ENCODE measurements at places on chromosomes 4 and X. TPM values are rescaled to one million over a fixed set of nuclear protein-coding genes. Genes with fewer than 3 reads are reported as not detected.
A peak's percentile ranks its signal among the peaks of the same experiment; 100 is the strongest.

DNA sequence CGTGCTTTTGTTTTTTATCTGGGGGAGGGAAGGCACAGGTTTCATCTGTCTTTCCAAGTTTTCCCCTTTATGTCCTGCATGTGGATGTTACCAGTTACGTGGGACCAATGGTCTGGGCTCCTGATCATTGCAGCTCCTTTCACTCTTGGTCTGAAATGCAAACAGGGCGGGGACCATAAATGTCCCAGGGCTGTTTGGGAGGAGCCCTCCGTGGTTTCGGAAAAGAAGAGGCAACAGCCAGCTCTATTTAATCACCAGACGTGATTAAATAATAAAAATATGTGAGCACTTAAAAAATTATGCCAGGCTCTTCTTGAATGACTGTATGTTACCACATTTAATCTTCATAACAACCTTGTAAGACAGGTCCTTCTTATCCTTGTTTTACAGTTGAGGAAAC, 30.8 kb upstream of the C1GALT1C1 start:
- no peaks in the 10 kb centered on the region for H3K36me3 ChIP-seq
- H3K27me3 ChIP-seq, result no peaks in the 10 kb centered on the region
- DNase-seq, result no peak
- H3K4me1 ChIP-seq, result no peaks in the 10 kb centered on the region

- H3K27me3 ChIP-seq, result no peaks in the 10 kb centered on the region
- no peak for DNase-seq
- no peaks in the 10 kb centered on the region for H3K36me3 ChIP-seq
- H3K27ac ChIP-seq, result no peak overlapping the region
Observed at GRCh38 chr4:92992758-92993157, 689.0 kb downstream of the GRID2 start.

The FAM193A gene
- 51.2 TPM for total RNA-seq

- no peak for DNase-seq
- H3K4me1 ChIP-seq, result no peaks in the 10 kb centered on the region
- no peak overlapping the region for H3K27ac ChIP-seq
- H3K4me3 ChIP-seq, result no peak overlapping the region
- H3K36me3 ChIP-seq, result no peaks in the 10 kb centered on the region
Observed at GRCh38 chr4:116599859-116600258, 485.5 kb downstream of the TRAM1L1 start.

The C1GALT1C1 gene
- 5.4 TPM for total RNA-seq

The DUX4 gene
- total RNA-seq, result not detected

- no peak overlapping the region for H3K27ac ChIP-seq
- H3K4me1 ChIP-seq, result no peaks in the 10 kb centered on the region
- no peaks in the 10 kb centered on the region for H3K27me3 ChIP-seq
- no peak overlapping the region for H3K4me3 ChIP-seq
- DNase-seq, result no peak
- H3K36me3 ChIP-seq, result no peaks in the 10 kb centered on the region
Observed at GRCh38 chr4:163612762-163613161, 118.3 kb downstream of the TMA16 start.

DNA sequence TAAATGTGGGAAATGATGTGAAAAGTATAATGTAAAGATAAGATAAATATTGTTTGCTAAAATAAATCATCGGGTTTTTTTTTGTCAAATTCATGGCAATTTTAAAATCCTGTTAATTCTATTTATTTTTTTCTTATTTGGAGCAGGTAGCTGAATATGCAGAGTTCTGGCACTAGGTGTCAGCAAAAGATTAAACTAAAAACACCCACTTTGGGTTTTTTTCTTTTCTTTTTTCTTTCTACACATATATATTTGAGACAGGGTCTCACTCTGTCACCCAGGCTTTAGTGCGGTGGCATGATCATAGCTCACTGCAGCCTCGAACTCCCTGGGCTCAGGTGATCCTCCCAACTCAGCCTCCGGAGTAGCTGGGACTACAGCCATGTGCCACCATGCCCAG, 6.9 kb upstream of the RAP2C start:
- H3K27ac ChIP-seq, result no peak overlapping the region
- no peaks in the 10 kb centered on the region for H3K36me3 ChIP-seq
- DNase-seq, result no peak
- no peak overlapping the region for H3K4me3 ChIP-seq

DNA sequence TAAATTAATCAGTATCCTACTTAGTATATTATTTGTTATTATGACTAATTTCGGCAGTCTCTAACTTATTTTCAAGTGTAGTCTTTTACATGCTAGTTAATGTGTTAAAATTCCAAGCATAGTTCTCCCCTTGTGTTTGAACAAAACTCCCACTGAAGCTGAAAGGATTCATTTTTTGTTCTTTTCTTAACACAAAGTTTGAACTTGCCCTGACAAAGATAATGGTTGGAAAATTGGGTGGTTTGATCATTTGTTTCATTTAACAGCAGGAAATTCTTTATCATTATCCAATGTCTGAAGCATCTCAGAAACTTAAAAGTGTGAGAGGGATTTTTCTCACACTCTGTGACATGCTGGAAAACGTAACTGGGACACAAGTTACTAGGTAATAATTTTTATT, 36.0 kb downstream of the INTU start:
- no peak overlapping the region for H3K27ac ChIP-seq
- H3K36me3 ChIP-seq, result peaks cover 3% of the 10 kb centered on the region
- H3K27me3 ChIP-seq, result no peaks in the 10 kb centered on the region
- no peak overlapping the region for H3K4me3 ChIP-seq
- DNase-seq, result no peak

DNA sequence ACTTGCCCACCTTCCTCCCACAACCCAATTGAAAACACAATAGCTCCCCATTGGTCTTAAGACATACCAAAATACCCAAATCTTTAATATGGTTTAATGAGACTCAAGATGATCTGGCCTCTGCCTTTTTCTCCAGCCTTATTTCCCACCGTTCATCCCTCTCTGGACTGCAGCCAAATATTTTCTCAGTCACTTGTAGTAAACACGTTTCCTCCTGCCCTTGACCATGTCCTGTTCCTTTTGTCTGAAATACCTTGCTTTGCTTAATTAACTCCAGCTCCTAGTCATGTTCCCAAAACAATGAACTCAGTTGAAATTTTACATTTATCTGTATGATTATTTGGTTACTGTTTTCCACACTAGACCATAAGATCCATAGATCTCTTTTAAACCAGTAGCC, 8.4 kb upstream of the NUP54 start:
- no peak for DNase-seq
- H3K4me1 ChIP-seq, result no peaks in the 10 kb centered on the region
- H3K36me3 ChIP-seq, result no peaks in the 10 kb centered on the region
- H3K27ac ChIP-seq, result no peak overlapping the region
- no peak overlapping the region for H3K4me3 ChIP-seq

- no peaks in the 10 kb centered on the region for H3K27me3 ChIP-seq
- no peaks in the 10 kb centered on the region for H3K36me3 ChIP-seq
- DNase-seq, result no peak
- H3K27ac ChIP-seq, result no peak overlapping the region
- H3K4me3 ChIP-seq, result no peak overlapping the region
Observed at GRCh38 chrX:129193357-129193756, 329.9 kb downstream of the SMARCA1 start.

The SSX1 gene
- total RNA-seq, result not detected

GRCh38 chr4:14582677-14583076, 419.6 kb upstream of the CPEB2 start:
- no peak overlapping the region for H3K27ac ChIP-seq
- no peaks in the 10 kb centered on the region for H3K27me3 ChIP-seq
- H3K4me1 ChIP-seq, result no peaks in the 10 kb centered on the region
- DNase-seq, result no peak

GRCh38 chr4:98928131-98928504, 815 bp downstream of the EIF4E start:
- no peaks in the 10 kb centered on the region for H3K36me3 ChIP-seq
- peak; percentile 60 for DNase-seq
- H3K27me3 ChIP-seq, result no peaks in the 10 kb centered on the region
- H3K27ac ChIP-seq, result peak overlapping the region; percentile 96
- peak overlapping the region; percentile 99 for H3K4me3 ChIP-seq

- H3K27ac ChIP-seq, result no peak overlapping the region
- H3K4me3 ChIP-seq, result no peak overlapping the region
- H3K27me3 ChIP-seq, result no peaks in the 10 kb centered on the region
- H3K4me1 ChIP-seq, result no peaks in the 10 kb centered on the region
- DNase-seq, result no peak
Observed at GRCh38 chr4:83316459-83317165, 18.0 kb downstream of the HPSE start.

GRCh38 chrX:37712458-37712857, 26.9 kb downstream of the XK start:
- no peak for DNase-seq
- H3K4me1 ChIP-seq, result no peaks in the 10 kb centered on the region
- H3K36me3 ChIP-seq, result no peaks in the 10 kb centered on the region
- no peaks in the 10 kb centered on the region for H3K27me3 ChIP-seq
- H3K27ac ChIP-seq, result no peak overlapping the region

DNA sequence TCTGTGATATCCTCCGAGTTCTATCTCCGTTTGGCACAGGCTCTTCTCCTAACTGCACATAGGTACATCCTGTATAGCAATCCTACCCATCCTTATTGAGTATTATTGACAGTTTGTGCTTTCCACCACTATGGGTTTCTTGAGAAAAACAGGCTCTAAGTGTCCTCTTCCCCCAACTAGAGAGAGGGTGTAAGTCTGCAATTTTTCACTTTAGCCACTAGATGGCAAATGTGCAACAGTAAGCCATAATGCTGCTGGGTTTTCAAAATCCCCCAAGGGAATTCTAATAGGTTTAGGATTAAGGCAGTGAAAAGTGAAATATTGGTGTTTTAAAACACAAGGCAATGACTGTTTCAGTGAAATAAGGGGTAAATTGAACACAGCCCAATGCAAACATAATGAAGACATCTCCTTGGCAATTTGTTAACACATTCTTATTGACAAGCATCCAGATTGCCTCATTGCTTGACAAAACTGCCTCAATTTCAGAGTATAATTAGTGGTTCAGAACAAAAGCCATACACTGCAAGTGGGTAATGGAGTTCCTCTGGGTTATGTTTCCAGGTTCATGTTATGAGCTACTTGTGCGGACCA, 239.0 kb upstream of the HTR2C start:
- H3K36me3 ChIP-seq, result no peaks in the 10 kb centered on the region
- DNase-seq, result no peak
- H3K4me1 ChIP-seq, result no peaks in the 10 kb centered on the region
- H3K4me3 ChIP-seq, result no peak overlapping the region

GRCh38 chr4:2009651-2010233, 968 bp upstream of the NELFA start:
- H3K4me3 ChIP-seq, result peak overlapping the region; percentile 99
- DNase-seq, result no peak
- no peaks in the 10 kb centered on the region for H3K4me1 ChIP-seq
- no peaks in the 10 kb centered on the region for H3K36me3 ChIP-seq
- H3K27ac ChIP-seq, result peak overlapping the region; percentile 95
- H3K27me3 ChIP-seq, result no peaks in the 10 kb centered on the region

DNA sequence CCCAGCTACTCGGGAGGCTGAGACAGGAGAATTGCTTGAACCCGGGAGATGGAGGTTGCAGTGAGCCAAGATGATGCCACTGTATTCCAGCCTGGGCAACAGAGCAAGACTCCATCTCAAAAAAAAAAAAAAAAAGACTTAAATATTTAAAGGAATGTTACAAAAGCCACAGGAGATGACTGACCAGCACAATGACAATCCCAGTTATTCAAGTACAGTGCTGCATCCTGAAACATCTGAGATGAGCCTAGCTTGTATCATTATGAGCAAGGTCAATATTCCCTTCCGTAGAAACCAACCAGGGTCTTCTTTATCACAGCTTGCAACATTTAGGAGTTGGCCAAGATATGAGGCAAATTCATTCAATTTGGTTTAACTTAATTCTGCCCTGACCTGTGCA, 38.6 kb downstream of the LNX1 start:
- no peak overlapping the region for H3K4me3 ChIP-seq
- no peaks in the 10 kb centered on the region for H3K36me3 ChIP-seq
- H3K27ac ChIP-seq, result no peak overlapping the region
- no peak for DNase-seq

The MAGEA1 gene
- not detected for total RNA-seq

- H3K4me1 ChIP-seq, result peaks cover 5% of the 10 kb centered on the region
- peak overlapping the region; percentile 69 for H3K27ac ChIP-seq
- no peaks in the 10 kb centered on the region for H3K36me3 ChIP-seq
- no peak for DNase-seq
- no peak overlapping the region for H3K4me3 ChIP-seq
Observed at GRCh38 chr4:41160856-41161255, 53.5 kb downstream of the APBB2 start.

Data from uterus (tissue), 4 donors.